ENCODE measurements at places on chromosomes 7 and 10. TPM values are rescaled to one million over a fixed set of nuclear protein-coding genes. Genes with fewer than 3 reads are reported as not detected.

RELN gene
- 19.3 TPM for total RNA-seq

DNA sequence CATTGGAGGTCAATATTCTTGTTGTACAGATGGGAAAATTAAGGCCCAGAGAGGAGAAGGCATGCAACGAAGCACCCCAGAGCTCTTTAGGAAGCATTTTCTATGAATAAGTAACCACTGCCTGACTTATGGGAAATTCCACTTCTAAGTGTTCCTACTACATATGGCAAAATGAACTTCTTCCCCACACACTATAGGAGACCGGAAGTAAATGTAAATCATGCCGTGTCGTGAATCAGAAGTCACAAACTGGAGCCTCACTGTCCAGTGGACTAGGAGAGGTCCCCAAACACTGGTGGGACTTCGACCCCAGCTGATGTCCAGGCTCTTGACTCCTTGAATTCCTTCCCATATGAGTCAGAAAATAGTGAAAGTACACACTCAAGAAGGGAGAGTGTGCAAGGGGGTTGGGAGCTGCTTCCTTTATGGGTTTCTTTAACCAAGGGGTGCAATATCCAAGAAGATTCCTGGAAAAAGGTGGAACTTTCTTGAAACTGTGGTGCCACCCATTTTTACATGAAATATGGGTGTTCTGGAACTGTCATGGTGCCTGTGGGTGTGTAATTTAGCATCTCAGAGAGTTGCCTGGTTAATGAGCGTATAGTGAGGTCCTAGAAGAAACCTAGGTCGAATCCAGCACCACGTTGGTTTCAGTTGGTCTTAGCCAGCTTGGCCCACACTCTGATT, 6.7 kb downstream of the RASSF4 start:
- H3K36me3 ChIP-seq = no peaks in the 10 kb centered on the region
- no peak for DNase-seq
- H3K4me1 ChIP-seq = no peaks in the 10 kb centered on the region

GRCh38 chr7:88040694-88041093, 106.6 kb downstream of the ADAM22 start:
- no peak overlapping the region for H3K27ac ChIP-seq
- H3K4me3 ChIP-seq = no peak overlapping the region
- DNase-seq = no peak
- no peaks in the 10 kb centered on the region for H3K27me3 ChIP-seq
- no peaks in the 10 kb centered on the region for H3K36me3 ChIP-seq
- H3K4me1 ChIP-seq = no peaks in the 10 kb centered on the region

CFAP43 gene
- 0.12 TPM for total RNA-seq

SLC26A5 gene
- 0.61 TPM for total RNA-seq

HOXA5 gene
- total RNA-seq = 0.18 TPM

GRCh38 chr10:24407928-24408327, 199.0 kb downstream of the KIAA1217 start:
- H3K4me1 ChIP-seq = no peaks in the 10 kb centered on the region
- no peaks in the 10 kb centered on the region for H3K36me3 ChIP-seq
- H3K27ac ChIP-seq = no peak overlapping the region
- no peaks in the 10 kb centered on the region for H3K27me3 ChIP-seq
- no peak for DNase-seq
- H3K4me3 ChIP-seq = no peak overlapping the region

ELFN1 gene
- 6.8 TPM for total RNA-seq
